ENCODE measurements at places on chromosomes 6 and 20. TPM values are rescaled to one million over a fixed set of nuclear protein-coding genes. Genes with fewer than 3 reads are reported as not detected.

The BPIFB1 gene
- 8.3 TPM for total RNA-seq

The EPPIN gene
- not detected for total RNA-seq

The TRAPPC3L gene
- not detected for total RNA-seq

The PRR18 gene
- total RNA-seq: 0.04 TPM

The HTR1E gene
- total RNA-seq: not detected

The RIMS1 gene
- total RNA-seq: 0.48 TPM

The MUCL3 gene
- total RNA-seq: 1.00 TPM

The SLC52A3 gene
- total RNA-seq: 6.7 TPM

The HDGFL1 gene
- total RNA-seq: not detected

The CASS4 gene
- 0.28 TPM for total RNA-seq

All from esophagus mucosa (tissue), 1 donor.